ENCODE measurements at places on chromosomes 16 and 17.

- no peaks in the 10 kb centered on the region for H3K27me3 ChIP-seq
- no peak overlapping the region for H3K4me3 ChIP-seq
- H3K36me3 ChIP-seq: no peaks in the 10 kb centered on the region
Measured at GRCh38 chr17:44906763-44907728, 7.8 kb upstream of the EFTUD2 start.

DNA sequence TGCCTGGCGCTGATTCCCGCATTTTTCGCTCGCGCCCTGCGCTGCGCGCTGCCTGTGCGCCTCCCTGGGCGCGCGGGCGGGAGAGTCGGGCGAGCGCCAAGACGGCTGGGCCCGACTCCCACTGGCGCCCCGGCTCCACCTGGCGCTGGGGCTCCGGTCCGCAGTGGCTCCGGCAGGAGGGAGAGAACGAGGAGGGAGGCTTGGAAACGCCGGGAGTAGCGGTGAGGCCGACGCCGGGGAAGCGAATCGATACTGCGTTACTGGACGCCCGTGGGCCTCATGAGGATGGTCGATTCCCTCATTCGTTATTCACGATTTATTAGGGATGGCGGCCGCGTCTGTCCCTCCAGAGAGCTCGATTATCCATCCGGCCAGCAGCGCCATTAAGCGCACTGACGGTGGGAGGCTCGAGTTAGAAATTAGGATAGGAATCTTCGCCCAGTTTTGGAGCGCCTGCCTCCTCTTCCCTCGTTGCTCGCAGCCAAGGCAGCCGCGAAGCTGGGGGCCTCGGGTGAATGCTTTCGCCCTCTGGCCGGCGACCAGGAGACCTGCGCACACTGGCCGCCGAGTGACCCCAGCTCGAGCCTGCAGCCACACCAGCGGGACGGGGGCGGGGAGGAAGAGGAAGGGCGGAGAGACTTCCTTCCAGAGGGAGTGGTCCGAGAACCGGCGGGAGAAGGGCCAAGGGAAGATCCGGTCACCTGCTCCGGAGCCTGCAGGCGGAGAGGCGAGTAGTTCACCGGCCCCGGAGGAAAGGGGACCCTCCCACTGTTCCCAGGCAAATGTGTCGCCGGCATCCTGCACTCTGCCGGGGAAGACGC lies 1.3 kb upstream of the PCGF2 start:
- peaks cover 45% of the 10 kb centered on the region for H3K4me1 ChIP-seq
- peak; percentile 47 for DNase-seq
- peaks cover under 1% of the 10 kb centered on the region for H3K36me3 ChIP-seq
- peak overlapping the region; percentile 16 for H3K27ac ChIP-seq
- H3K27me3 ChIP-seq: no peaks in the 10 kb centered on the region

DNA sequence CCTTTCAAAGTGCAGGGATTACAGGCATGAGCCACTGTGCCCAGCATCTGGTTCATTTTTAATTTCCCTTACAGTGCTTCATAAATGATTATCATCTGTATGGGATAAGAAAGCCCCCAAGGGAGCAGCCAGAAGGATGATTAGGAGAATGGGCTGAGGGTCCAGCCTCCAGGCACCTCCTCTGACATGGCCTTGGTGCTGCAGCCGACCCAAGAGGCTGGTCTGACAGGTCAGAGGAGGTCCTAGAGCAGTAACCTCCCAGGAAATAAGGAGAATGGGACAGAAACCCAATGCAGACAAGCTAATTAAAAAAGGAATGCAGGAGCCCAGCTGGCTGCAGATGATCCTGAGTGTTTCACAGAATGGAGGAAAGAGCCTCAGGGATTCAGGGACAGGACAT lies 29.0 kb downstream of the MRC2 start:
- DNase-seq: no peak
- H3K27me3 ChIP-seq: no peaks in the 10 kb centered on the region
- H3K27ac ChIP-seq: no peak overlapping the region
- peaks cover 10% of the 10 kb centered on the region for H3K36me3 ChIP-seq

- no peak overlapping the region for H3K4me3 ChIP-seq
- peak overlapping the region; percentile 48 for H3K27ac ChIP-seq
- no peaks in the 10 kb centered on the region for H3K36me3 ChIP-seq
- peaks cover 35% of the 10 kb centered on the region for H3K4me1 ChIP-seq
Measured at GRCh38 chr16:85227946-85228862, 115.9 kb upstream of the CIBAR2 start.

DNA sequence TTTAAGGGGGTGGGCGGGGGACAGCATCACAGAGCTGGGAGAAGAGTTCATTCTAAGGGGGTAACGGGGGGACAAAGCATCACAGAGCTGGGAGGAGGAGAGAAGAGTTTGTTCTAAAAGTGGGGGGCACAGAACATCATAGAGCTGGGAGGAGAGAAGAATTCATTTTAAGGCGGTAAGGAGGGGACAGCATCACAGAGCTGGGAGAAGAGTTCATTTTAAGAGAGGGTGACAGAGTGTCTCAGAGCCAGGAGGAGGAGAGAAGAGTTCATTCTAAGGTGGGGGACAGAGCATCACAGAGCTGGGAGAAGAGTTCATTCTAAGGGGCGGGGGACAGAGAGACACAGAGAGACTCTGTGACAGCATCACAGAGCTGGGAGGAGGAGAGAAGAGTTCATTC lies 27.8 kb downstream of the ENDOV start:
- no peaks in the 10 kb centered on the region for H3K36me3 ChIP-seq
- H3K27ac ChIP-seq: no peak overlapping the region
- H3K4me1 ChIP-seq: no peaks in the 10 kb centered on the region
- H3K4me3 ChIP-seq: no peak overlapping the region
- no peak for DNase-seq
- H3K27me3 ChIP-seq: peaks cover 12% of the 10 kb centered on the region

- H3K27me3 ChIP-seq: no peaks in the 10 kb centered on the region
- H3K4me1 ChIP-seq: no peaks in the 10 kb centered on the region
Measured at GRCh38 chr16:56050916-56051315, 140.4 kb upstream of the GNAO1 start.

GRCh38 chr17:79651266-79651665 lies 40.4 kb upstream of the RBFOX3 start:
- H3K4me1 ChIP-seq: no peaks in the 10 kb centered on the region
- no peak overlapping the region for H3K27ac ChIP-seq
- no peak for DNase-seq
- H3K4me3 ChIP-seq: no peak overlapping the region

- no peaks in the 10 kb centered on the region for H3K36me3 ChIP-seq
- no peak overlapping the region for H3K4me3 ChIP-seq
- H3K4me1 ChIP-seq: peaks cover 41% of the 10 kb centered on the region
- peaks cover 10% of the 10 kb centered on the region for H3K27me3 ChIP-seq
- peak; percentile 77 for DNase-seq
- H3K27ac ChIP-seq: no peak overlapping the region
Measured at GRCh38 chr17:58527949-58528348, 13.5 kb upstream of the MTMR4 start.

GRCh38 chr17:52147872-52148271 lies 10.6 kb downstream of the CA10 start:
- no peaks in the 10 kb centered on the region for H3K27me3 ChIP-seq
- peak; percentile 26 for DNase-seq
- H3K36me3 ChIP-seq: no peaks in the 10 kb centered on the region

Measured in astrocyte (in vitro differentiated cells and primary cell).